ENCODE measurements at places on chromosomes 11 and 22. TPM values are rescaled to one million over a fixed set of nuclear protein-coding genes. Genes with fewer than 3 reads are reported as not detected.

ANO1 gene
- total RNA-seq: not detected

DNA sequence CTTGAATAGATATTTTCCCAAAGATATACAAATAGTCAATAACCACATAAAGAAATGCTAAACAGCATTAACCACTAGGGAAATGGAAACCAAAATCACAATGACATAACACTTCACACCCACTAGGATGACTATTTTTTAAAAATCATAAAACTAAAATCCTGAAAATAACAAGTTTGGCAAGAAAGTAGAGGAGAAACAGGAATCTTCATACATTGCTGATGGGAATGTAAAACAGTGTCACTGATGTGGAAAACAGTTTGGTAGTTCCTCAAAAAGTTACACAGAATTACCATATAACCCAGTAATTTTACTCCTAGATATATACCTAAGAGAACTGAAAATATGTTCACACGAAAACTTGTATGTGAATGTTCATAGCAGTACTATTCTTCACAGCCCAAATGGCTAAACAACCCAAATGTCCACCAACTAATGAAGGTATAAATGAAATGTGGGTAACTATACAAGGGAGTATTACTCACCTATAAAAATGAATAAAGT lies 12.5 kb downstream of the PICALM start:
- DNase-seq: no peak

- DNase-seq: peak; percentile 77
Observed at GRCh38 chr11:76236092-76236999, 30.0 kb upstream of the WNT11 start.

EML3 gene
- 17.6 TPM for total RNA-seq

GRCh38 chr22:48179571-48180546 lies 1417.4 kb downstream of the TBC1D22A start:
- no peak for DNase-seq

- peak; percentile 97 for DNase-seq
Observed at GRCh38 chr11:69638941-69639681, 1.8 kb upstream of the CCND1 start.

KRTAP5-7 gene
- not detected for total RNA-seq

GRCh38 chr11:130002352-130002845 lies at the start of gene PRDM10:
PRDM10 (minus strand) TSS chr11:130002835; CDS start chr11:129960964, 41,871 bp downstream.
- DNase-seq: peak; percentile 96

- DNase-seq: no peak
Observed at GRCh38 chr11:74019860-74020259, 11.0 kb upstream of the UCP3 start.

DNA sequence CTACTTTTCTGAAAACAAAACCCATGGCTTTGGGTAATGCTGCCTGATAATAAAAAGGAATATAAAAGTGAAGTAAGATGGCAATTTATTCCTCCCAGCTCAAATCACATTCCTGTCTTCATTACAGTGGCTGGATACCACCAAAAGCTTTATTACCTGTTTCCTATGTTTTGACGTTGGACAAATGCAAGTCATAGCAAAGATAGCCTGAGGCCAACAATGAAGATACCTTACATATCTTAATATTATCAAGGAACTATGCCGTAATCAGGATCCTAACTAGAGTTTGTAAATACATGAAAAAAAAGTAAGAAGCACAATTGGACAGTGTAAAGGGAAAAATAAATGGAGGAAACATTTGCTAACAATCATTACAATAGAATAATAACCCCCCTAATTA lies 202.4 kb downstream of the SOX6 start:
- DNase-seq: no peak

- DNase-seq: no peak
Observed at GRCh38 chr11:12757416-12757815, 83.2 kb downstream of the TEAD1 start.

GRCh38 chr11:44188643-44189042 lies 93.2 kb downstream of the EXT2 start:
- peak; percentile 9 for DNase-seq

- no peak for DNase-seq
Observed at GRCh38 chr11:69870766-69871165, 51.5 kb upstream of the FGF3 start.

GRCh38 chr22:37258005-37258752 lies 14.1 kb upstream of the RAC2 start:
- DNase-seq: no peak

- DNase-seq: no peak
Observed at GRCh38 chr11:121671283-121672168, 218.8 kb upstream of the SORL1-AS1 start.

GRCh38 chr11:80822308-80822707 lies 1381.5 kb upstream of the TENM4 start:
- no peak for DNase-seq

ZNF280B gene
- 3.6 TPM for total RNA-seq

DNA sequence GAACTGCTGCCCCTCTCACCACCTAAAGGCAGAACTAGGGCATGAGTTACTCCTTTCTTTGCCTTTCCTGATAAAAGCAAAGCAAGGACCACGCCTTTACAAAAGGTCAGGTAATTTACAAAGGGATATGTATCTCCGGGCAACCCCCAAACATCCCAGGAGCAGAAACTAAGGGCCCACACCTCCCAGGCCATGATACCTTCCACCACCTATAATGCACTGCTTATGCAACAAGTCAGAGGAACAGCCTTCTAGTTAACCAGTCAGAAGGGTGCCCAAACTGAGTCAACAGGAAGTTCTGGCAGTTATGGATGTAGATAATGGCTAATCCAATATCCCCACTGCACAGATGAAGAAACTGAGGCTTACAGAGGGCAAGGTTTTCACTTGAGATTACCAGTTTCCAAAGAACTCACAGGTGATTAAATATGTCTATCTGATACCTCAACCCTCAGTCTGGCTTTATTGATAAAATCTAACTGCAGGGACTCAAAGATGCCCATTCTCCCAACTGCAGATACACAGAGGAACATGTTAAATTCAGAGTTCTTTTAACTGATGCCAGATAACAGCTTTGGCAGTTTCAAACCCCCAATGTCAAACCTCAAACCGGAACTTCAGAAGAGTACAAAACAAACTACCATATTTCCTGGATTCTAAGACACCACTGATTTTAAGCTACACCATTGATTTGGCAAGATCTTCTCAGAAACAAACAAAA lies 16.8 kb upstream of the CASTOR1 start:
- DNase-seq: no peak

GRCh38 chr22:29936186-29936585 lies 53.2 kb downstream of the MTMR3 start:
- no peak for DNase-seq

- no peak for DNase-seq
Observed at GRCh38 chr11:103661185-103661584, 375.3 kb upstream of the DDI1 start.

DNA sequence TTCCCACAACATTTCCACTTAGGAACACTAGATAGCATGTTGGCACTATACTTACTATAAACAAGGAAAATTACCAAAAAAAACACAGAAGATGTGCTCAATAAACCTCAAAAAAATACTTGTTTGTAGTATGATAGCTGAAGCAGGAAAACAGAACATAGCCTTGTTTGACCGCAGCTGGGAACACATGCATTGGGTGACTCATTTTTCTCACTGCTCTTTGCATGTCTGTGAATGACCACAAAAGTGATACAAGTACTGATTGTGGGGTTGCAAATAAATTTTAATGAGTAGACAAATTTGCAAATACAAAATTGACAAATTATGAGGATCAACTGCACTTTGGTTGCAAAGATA lies 22.8 kb upstream of the GUCY1A2 start:
- peak; percentile 60 for DNase-seq

DNA sequence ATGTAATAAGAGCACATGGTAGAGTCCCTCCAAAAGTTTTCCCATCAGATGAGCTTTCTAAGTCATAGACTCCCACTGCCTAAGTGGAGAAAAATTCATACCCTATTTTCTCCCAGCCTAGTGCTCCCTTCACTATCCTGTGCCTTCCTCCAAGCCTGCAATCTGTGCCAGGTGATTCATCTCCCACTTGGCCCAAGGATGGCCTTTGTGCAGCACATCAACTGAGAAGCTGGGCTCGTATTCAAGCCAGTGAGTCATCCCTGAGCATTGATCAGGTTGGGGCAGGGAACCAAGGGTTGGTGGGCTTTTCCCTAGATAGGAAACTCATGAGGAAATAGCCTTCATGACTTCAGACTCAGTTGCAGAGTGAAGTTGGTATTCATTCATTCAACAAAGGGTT lies 64.6 kb downstream of the PANX1 start:
- DNase-seq: peak; percentile 27

DNA sequence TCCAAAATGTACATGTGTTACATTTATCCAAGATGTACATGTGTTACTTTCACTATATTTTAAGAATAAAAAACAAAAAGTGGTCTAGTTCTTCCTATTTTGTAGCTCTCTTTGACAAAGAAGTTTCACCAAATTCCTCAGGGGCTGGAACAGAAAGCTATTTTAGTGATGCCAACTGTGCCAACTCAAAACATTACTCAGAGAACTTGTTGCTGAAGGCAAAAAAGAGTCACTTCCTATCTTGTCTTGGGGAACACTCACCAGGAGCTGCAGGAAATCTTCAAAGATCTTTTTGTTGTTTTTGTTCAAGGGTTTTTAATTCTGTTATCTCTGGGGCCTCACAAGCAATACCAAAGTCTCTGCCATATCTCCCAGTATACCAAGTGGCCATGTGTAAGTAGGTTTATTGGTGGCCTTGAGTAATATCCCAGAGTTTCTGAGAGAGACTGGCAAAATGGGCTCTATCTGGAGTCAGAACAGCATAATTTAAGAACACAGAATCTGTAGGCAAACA lies 13.6 kb upstream of the EED start:
- DNase-seq: peak; percentile 52

- no peak for DNase-seq
Observed at GRCh38 chr22:47210686-47211085, 448.2 kb downstream of the TBC1D22A start.

HIC2 gene
- total RNA-seq: 2.3 TPM

- no peak for DNase-seq
Observed at GRCh38 chr11:87460279-87460678, 422.5 kb downstream of the TMEM135 start.

DNA sequence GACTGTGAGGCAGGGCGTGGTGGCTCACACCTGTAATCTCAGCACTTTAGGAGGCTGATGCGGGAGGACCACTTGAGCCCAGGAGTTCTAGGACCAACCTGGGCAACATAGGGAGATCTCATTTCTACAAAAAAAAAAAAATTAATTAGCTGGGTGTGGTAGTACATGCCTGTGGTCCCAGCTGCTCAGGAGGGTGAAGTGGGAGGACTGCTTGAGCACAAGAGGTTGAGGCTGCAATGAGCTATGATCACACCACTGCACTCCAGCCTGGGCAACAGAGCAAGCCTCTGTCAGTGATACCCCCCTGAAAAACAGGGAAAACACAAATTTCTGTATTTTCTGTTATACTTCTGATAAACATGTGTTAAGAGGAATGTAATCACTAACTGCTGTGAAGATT lies 57.8 kb upstream of the ARHGAP32 start:
- peak; percentile 75 for DNase-seq

DNA sequence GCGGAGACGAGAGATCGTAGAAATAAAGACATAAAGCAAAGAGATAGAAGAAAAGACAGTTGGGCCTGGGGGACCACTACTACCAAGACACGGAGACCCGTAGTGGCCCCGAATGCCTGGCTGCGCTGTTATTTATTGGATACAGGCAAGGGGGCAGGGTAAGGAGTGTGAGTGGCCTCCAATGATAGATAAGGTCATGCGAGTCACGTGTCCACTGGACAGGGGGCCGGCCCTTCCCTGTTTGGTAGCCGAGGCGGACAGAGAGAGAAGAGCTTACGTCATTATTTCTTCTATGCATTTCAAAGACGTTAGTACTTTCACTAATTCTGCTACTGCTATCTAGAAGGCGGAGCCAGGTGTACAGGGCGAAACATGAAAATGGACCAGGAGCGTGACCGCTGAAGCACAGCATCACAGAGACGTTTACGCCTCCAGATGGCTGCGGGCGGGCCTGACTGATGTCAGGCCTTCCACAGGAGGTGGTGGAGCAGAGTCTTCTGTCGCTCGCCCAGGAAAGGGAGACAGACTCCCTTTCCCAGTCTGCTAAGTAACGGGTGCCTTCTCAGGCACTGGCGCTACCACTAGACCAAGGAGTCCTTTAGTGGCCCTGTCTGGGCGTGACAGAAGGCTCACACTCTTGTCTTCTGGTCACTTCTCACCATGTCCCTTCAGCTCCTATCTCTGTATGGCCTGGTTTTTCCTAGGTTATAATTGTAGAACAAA lies 24.8 kb downstream of the PPP6R2 start:
- no peak for DNase-seq

DNA sequence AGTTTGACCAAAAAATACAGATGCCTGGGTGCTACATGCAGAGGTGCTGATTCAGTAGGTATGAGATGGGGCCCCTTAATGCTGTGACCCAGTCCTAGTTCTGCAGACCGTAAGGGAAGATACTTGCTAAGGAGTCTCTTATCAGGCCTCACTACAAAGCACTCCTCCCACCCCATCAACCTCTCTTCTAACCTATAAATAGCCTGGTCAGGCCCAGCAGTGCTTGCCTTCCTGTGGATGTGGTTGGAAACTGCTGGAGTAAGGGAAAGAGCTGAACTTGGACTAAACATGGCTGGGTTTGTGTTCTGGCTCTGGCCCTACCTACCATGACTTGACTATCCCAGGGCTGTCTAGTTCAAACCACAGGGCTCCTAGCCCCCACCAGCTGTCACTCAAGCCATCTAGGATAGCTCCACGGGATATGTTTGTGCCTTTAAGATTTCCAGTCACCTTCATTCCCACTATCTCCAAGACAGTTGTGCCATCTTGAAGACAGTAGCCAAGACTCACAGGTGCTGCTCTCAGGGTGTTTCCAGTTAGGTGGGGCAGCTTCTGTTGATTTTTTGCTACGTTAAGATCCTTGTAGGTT lies 9.5 kb upstream of the DKK3 start:
- DNase-seq: peak; percentile 81

DNA sequence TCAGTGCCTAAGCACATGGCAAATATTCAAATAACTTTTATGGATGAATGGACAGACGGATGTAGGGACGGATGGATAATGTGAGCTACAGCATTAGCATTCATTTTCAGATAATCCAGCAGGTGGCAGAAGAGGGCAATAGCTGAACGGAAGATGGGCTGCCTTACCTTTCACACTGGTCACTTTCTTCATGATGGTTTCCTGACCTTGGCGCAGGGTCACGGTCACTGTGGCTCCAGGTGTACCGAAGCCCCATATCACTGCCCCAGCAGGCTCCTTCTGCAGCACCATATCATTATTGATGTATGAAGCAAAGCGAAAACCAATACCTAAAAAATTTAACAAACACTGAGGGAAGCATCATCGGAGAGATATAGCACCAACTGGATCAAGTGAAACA lies 4.3 kb downstream of the SIAE start:
- peak; percentile 49 for DNase-seq

PYGM gene
- total RNA-seq: 23.5 TPM

KRTAP5-9 gene
- 0.29 TPM for total RNA-seq

OR10A2 gene
- total RNA-seq: not detected

DNA sequence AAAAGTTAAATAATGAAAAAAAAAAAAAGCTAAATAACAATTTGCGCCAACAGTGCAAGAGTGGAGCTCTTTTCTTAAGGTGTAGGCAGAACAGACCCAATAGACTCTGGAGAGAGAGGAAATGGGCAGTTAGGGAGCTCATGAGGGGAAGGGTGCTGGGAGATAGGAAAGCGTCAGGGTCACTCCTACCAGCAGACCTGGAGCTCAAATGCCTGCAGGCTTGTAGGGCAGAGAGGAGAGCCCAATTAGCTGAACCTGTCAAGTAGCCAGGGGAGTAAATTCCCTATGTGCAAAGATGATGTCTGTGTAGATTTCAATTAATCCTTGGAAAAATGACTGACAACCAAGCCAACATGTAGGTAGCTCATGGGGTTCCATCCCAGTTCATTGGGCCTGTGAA lies 73.0 kb downstream of the RAB30 start:
- DNase-seq: no peak

HTR3A gene
- not detected for total RNA-seq

Measured in myocyte (in vitro differentiated cells).